SHP77 (cell line): ENCODE measurements at places on chromosomes 1 and 21.

DNA sequence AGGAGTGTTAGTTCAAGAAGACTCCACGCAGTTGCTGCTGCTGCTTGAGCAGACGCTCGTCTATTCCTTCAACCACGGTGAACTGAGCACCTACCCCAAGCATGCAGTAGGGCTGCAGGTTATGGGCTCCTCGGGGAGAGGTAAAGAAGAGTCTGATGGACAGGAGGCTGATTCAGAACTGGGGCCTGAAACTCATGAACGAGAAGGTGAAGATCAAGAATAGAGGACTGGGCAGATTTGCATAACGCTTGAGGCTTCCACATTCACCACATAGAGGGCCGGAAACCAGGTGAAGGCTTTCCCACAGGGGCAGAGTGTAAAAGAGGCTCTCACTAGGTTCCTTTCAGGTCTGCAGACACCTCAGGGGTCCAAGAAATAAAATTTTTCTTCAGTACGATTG, 9.1 kb downstream of the ABCA4 start:
- DNase-seq, result no peak

DNA sequence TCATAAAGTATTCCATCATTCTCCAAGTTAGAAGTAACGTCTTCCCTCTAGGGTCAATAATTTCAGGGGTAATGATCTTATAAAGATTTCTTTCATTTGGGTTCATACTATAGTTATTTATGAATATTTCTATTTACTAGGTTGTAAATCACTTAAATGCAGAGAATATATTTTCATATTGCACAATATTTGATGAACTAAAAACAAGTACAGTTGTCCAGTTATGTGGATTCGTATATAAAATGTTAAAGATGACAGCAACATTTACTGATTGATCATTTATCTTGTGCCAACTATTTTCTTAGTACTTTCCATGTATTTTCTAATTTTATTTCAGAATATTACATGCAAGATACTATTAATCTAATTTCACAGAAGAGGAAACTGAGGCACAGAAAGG, 220.3 kb upstream of the TNR start:
- DNase-seq, result no peak

GRCh38 chr1:220730486-220730885, 17.6 kb upstream of the MTARC2 start:
- DNase-seq, result no peak

GRCh38 chr1:231095595-231095994, 55.5 kb upstream of the FAM89A start:
- no peak for DNase-seq

- no peak for DNase-seq
These were observed 15.1 kb downstream of the CHD5 start for GRCh38 chr1:6165027-6165426.

GRCh38 chr1:3675436-3675835, 23.1 kb downstream of the TP73 start:
- no peak for DNase-seq

- DNase-seq, result peak; percentile 24
These were observed 31.0 kb downstream of the SLC45A1 start for GRCh38 chr1:8348777-8349472.

DNA sequence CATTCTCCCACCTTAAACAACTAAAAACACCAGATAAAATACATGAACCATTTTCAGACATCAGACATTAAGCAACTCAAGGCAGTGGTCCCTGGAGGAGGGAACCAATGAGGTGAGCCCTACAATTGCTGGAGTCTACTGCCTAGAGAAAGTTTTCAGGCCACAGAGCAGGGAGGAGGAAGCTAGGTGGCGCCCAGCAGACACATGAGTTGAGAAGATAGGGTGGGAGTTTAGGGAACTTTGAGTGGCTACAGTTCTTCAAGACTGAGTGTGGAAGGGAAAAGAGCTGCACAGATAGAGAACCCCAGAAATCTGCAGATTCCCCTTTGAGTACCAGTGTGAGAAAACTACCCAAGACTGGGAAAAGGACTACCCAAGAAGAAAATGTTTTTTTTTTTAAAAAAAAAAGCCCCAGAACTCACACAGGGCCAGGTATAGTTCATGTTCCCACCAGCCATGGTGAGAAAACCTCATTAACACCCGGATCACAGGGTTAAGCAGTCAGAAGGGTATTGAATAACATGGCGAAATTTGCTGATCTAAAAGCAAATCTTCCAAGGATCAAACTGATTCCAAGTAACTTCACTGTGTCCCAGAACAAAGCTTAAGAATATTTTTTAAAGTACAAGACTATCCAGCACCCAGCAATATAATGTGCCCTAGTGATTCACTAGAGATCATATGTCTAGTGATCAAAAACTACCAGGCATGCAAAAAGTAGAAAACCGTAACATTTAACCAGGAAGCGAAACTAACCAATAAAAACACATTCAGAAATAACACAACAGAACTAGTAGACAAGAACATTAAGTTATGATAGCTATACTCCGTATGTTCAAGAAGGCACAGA, 12.0 kb downstream of the ALDH9A1 start:
- DNase-seq, result no peak

DNA sequence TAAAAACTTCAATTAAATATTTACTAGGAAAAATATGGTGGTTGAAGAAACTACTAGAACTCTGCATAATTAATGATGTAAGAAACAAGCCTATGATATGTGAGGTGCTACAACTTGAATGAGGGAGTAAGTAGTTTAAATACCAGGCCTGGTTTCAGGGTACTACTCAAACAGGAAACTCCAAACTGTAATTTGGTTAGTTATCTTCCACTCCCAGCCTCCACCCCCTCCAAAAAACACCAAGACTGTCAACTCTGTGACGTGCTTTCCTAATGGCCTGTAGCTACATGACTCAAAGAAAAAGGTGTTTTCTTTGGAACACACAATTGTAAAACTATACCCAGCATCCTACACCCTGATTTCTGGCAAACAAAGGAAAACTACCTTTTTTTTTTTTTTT, 55.9 kb upstream of the RCC1 start:
- no peak for DNase-seq

GRCh38 chr1:26961826-26962225, 1.6 kb upstream of the KDF1 start:
- DNase-seq, result no peak

DNA sequence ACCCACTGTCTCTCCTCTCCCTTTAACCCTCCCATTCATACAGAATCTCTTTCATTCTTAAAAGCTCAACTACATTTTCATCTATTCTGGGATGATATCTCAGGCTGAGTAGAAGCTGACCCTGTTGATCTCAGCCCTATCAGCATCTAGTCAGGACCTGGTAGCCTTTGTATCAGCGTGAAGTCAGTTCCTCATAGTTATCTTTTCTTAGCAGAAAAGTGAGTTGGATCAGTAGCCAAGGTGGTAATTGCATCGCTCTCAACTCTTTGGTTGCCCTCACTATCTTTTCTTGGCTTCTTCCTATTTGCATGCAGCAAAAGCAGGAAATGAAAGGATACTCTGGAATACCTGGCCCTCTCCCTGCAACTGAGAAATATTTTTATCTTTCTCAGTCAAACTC, 13.6 kb upstream of the GOLT1A start:
- DNase-seq, result no peak

DNA sequence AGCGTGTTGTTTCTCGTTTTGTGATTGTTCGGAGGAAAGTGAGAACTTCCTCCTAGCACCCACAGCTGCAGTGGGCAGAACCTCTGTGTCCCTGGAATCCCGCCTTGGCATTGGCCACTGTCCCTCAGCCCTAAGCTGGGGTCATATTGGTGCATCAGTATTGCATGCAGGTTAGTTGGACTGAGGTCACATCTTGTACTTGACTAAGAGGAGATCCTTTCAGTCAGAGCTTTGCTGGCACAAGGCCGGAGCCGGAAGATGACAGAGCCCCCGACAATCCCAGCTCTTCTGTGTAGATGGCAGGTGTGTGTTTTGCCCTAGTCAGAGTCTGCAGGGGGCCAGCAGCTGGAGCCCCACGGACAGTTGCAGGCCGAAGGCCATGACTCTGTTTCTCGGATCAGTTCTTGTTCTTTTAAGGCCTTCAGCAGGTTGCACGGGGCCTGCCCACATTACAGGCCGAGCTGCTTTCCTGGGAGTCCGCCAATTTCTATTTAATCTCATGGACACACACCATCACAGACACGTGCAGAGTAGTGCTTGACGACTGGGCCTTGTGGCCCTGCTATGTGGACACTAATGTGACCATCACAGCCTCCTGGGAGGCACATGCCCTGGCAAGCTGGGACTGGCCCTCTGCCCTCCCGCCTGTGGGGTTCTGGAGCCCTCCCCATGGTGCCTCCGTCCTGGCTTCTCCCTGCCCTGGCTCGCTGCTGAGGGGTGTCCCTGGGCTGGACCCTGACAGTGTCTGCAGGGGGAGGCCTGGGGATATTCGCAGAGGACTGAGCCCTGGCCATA, 14.9 kb downstream of the SNAP47 start:
- DNase-seq, result no peak

DNA sequence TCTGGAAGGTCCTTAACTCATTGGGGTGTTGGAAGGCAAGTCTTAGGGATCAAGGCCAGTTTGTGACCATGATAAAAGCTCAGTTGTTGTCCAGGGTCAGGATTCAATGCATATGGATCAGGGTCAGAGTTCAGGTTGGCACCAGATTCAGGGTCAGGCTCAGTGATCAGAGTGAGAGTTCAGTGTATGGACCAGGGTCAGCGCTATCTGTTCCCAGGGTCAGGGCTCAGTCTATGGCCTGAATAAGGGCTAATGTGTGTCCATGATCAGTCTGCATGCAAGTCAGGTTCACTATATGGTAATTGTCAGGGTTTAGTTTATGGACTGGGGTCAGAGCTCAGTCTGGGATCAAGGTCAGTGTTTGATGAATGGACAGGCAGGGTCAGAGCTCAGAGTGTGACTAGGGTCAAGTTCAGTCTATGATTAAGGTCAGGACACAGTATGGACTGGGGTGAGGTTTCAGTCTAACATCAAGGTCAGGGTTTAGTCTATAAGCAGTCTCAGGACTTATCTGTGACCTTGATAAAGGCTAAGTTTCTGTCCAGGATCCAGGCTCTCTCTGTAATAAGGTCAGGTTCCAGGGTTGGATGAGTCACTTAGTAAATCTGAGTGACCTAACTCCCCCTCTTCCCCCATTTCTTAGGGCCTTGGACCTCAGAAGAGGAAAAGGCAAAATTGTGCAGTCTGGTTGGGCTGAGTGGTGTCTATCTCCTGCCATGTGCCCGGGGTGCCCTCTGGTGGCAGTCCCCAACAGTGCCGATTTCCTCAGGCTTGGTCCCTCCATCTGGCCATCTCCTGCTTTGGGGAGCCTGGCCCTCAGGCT, 23.8 kb downstream of the KNCN start:
- DNase-seq, result peak; percentile 32

DNA sequence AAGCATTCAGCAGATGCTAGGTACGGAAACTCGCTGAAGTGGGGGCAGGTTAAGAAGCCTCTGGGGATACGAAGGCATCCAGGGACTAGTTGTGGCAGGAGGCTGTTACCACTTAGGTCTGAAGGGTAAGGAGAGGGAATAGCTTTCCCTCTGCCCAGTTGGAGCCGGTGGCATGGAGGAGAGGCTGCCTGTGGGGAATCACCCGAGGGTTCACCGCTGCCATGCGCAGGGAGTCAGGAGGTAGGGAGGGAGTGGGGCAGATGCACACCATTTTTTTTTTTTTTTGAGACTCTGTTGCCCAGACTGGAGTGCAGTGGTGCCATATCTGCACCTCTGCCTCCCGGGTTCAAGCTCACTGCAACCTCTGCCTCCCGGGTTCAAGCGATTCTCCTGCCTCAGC, 6.1 kb downstream of the PCSK9 start:
- DNase-seq, result no peak

DNA sequence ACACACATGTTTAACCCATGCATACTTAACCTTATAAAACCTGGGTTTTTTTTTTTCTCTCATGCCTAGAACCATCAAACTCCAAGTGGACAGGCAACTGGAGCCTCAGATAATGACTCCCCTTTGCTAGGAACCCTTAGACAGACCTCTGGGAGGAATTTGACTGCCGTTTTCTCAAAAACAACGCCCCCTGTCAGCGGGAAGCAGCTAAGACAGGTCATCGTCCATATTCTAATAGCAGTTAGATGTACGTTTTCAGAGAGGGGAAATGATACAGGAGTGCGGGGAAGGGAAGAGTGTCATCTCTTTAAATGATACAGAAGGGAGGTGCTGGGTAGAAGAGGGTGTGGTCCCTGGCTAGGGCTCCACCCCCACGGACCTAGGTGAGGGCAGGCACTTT, 34.7 kb downstream of the LRRC3 start:
- DNase-seq, result no peak
